NCI-H2081 treated with DMSO at 0.1 percent for 48 hours (cell line): ENCODE measurements at places on chromosomes 12 and 14.

GRCh38 chr12:26460361-26460760 is 265.0 kb downstream of the SSPN start:
- DNase-seq = no peak

GRCh38 chr12:58847901-58848600 is 72.3 kb downstream of the LRIG3 start:
- peak; percentile 1 for DNase-seq

GRCh38 chr12:104515899-104516298 is 59.2 kb downstream of the CHST11 start:
- DNase-seq = no peak

GRCh38 chr12:104840262-104840661 is 117.8 kb downstream of the SLC41A2 start:
- no peak for DNase-seq

- DNase-seq = no peak
Measured at GRCh38 chr12:104340177-104340576, 36.6 kb downstream of the EID3 start.

- peak; percentile 13 for DNase-seq
Measured at GRCh38 chr12:96193725-96194575, at the start of gene ELK3. ELK3 (plus strand) TSS chr12:96194375.

DNA sequence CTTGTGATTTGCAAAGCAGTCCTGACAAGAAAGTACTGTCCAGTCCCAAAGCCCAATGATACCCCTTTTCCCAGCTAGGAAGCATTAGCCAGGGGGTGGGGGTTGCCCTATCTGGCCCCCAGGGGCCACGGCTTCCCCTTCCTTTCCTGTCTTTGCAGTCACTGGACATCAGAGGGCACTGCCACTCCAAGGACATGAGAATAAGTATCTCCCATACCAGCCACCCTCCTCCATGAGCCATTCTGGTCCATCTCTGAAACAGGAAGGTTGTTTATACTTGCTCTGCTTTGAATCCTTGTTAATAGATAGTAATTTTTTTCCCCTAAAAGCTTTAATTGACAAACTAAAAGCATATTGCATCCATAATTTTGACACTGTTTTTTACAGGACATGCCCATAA is 29.7 kb downstream of the RBM19 start:
- no peak for DNase-seq

- DNase-seq = peak; percentile 47
Measured at GRCh38 chr12:63882844-63883243, 38.3 kb downstream of the SRGAP1 start.

DNA sequence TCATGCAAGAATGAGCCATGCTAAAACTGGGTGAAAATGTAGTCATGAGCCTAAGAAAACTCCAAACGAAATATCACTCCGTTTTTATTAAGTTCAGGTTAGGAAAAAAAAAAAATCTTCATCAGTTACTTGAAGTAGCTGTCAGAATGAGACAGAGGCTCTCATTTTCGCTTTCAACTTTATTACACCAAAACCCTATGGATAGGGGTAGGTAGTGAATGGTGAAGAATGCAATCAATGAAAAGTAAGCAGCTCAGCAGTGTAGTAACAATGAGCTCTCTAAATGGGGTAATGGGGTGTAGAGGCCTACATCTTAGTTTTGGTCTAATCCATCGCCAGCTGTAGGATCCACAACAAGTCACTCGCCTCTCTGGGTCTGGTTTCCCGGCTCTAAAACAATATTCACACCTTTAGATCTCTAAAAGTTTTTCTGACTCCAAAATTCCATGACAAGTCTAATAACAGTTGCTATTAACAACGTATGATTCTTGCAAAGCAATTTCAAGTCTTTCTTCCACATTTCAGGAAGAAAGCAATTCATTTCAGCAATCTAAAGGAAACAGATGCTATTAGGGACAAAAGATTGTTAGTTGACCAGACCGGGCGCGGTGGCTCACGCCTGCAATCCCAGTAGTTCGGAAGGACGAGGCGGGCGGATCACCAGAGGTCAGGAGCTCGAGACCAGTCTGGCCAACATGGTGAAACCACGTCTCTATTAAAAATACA is 1.7 kb downstream of the BTBD7 start:
- no peak for DNase-seq

DNA sequence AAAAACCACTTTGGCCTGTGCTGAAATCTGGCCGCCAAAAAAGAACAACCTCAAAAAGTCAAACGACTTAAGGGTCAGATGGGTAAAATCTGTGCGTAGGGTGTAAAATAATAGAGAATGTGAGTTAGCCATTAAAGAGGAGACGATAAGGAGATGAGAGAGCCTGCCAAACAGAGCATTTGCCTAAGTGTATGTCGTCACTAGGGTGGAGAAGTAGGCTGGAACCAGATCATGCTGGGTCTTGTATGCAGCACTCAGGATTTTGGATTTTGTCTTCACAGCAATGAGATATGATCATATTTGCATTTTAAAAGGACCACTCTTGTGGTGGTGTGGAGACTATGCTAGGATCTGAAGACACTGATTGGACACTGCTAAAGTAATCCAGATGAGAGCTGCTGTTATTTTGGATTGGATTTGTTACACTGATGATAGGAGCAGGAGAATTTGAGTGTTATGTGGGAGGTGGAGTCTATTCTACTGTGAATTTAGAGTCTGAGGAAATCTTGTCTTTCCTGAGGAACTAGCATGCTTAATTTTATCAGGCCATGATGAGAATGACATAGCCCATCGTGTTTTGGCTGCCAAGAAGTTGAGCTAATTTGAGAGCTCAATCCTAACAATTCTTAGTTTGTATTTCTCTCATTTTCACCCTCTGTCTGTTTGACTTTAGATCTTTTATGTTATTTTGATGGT is 24.8 kb upstream of the DBX2 start:
- DNase-seq = no peak

DNA sequence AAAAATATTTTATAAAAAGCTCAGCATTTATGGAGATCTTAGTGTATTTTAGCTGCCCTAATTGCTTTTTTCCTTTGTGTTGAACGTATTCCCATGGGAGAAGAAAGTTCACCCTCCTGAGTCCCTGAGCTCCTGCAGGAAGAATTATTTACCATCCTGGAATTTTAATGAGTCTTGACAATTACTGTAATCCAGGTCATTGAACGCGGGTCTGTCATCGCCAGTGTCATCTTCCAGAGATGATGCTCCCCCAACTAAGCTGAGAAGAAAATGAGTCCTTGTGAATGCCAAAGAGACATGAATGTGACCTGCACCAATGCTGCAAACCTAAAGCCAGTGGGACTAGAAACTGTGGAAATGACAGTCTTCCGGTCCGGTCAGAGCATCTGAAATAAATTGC is 129.5 kb downstream of the FBXL14 start:
- no peak for DNase-seq

DNA sequence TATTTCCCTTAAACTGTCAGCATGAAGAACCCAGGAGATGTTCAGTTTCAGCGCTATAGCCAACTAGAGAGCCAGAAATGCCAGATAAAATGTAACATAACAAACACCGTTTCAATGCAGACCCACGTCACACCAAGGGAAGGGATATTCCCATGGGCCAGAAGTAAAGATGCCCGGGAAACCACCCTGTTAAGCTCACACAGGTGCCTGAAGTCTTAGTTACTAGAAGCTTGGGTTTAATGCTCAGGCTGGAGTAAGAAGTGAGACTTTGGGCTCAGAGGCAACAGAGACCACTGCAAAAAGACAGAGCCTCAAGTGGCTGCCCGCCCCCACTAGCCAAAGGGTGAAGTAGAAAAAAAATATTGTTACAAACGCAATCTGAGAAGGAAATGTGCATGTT is 52.3 kb downstream of the SYNE3 start:
- no peak for DNase-seq

- no peak for DNase-seq
Measured at GRCh38 chr12:4141348-4142270, 132.0 kb upstream of the CCND2 start.

DNA sequence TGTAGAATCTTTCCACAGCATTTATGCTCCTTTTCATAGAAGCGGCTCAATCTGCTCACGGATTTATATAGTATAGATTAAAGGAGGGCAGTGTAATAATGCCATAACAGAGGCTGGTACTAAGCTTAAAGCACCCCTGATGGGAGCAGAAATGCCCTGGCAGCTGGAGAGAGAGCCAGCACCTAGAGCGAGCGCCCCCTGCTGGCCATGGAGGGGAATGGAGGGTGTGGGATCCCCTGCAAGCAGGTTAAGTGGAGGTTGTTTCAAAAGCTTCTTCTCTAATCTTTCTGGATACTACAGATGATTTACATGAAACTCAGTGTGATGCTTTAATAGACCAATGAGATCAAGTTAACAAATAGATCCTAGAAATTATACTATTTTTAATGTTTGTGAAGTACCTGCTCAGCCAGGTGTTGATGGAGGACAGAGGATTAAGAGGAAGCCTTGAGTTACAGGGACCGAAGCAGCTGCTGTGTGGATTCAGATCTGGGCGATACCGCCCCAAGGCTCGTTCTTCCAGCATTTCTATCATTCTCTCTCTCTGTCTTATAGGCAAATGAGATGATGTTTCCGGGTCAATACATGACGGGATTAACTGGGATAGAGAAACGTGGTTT is 1519.3 kb upstream of the TMEM132C start:
- DNase-seq = no peak

GRCh38 chr14:65346895-65347294 is 65.6 kb upstream of the FUT8 start:
- no peak for DNase-seq

DNA sequence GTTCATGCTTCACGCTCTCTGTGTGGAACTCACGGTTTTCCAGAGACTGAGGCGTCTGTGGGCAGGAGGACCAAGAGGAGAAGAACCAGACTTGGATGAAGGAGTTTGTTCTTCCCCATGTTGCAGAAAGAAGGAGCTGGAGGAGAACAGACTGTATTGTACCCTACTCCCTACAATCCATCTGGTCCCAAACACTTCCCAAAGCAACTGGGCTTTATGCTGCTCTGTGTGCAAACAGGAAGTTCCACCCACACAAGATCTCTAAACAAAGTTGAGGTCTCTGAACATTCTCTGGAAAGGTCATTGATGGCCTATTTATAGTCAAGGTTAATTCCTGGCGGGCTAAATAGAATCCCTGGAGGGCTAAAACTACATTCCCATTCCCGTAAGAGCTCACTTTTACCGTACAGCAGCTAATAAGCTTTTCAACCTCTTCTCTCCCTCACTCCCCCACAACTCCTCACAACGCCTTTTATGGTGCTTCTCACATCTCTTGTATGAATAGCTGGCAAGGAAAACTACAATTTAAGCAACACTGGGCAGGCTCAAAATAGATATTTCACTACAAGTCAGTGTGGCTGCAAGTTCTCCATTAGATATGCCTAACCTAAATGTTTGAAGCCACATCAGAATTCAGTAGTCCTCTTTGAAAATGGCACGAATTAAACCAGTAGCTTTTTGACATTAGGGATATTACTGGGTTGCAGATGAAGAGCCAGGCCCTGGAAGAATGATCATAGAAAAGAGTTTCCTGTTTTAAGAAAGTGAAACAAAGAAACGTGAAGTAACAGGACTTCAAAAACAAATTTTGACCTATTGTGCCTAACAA is at the start of gene A2M:
A2M (minus strand) TSS at position 189 of the 829 bp plus-strand sequence; CDS start at position 119, 70 bp downstream.
- DNase-seq = no peak

- DNase-seq = no peak
Measured at GRCh38 chr14:91114079-91115065, 499 bp downstream of the DGLUCY start.

DNA sequence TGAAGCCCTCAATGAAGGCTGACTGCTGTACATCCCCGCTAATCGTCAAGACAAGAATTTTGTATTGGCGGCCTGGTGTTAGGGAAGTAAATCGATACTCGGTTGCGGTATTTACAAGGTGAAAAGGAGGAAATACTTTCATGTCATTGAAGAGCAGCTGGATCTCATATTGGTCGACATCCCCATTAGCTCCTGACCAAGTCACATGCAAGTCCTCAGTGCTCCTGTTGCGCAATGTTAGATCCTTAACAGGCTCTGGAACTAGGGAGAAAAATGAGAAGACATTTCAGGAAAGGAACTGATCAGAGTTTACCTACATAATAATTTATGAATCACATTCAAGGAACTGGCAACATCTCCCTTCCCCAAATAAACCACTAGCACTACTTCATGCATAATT is 66.2 kb downstream of the PTPRB start:
- no peak for DNase-seq

- no peak for DNase-seq
Measured at GRCh38 chr12:27794818-27795584, 15.0 kb upstream of the MANSC4 start.

GRCh38 chr14:94451826-94452225 is 774 bp downstream of the SERPINA11 start:
- DNase-seq = no peak

DNA sequence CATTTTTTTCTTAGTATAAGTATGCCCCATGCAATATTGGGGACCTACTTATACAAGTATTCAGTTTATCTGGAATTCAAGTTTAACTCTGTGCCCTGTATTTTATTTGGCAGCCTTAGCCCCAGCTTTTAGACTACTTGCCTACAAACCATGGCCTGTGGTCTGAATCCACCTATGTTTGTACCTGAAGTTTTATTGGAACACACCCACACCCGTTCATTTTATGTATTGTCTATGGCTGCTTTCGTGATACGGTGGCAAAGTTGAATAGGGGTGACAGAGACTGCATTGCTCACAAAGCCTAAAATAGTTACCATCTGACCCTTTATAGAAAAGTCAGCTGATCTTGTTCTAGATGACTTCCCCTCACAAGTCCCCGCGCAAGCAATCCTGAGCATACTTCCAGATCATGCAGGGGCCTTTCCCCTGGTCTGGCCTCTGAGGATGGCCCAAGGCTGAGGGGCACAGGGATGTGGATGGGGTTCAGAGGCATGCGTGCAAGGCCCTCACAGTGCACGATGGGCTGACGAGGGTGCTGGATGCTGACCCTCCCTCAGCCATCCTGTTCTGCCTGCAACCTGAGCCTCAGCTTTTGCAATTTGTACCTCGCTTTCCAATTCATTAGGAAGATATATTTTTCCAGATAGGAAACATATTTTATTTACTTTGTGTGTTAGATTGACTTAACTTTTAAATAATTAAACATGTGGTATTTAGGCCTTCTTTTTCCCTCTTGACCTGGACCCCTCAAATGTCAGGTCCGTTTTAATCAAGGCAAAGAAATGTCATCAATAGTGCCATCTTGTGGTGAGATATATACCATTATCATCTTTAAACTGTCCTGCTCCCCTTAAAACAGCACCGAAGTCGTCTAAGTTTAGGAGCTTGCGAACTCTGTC is 527.3 kb upstream of the CCDC196 start:
- no peak for DNase-seq

GRCh38 chr12:28079539-28079938 is 107.0 kb upstream of the PTHLH start:
- no peak for DNase-seq

GRCh38 chr12:110941391-110941790 is 21.0 kb upstream of the MYL2 start:
- DNase-seq = no peak

GRCh38 chr12:100154474-100155247 is 12.0 kb upstream of the BLTP3B start:
- no peak for DNase-seq

- no peak for DNase-seq
Measured at GRCh38 chr12:109513977-109514376, 36.5 kb downstream of the UBE3B start.

DNA sequence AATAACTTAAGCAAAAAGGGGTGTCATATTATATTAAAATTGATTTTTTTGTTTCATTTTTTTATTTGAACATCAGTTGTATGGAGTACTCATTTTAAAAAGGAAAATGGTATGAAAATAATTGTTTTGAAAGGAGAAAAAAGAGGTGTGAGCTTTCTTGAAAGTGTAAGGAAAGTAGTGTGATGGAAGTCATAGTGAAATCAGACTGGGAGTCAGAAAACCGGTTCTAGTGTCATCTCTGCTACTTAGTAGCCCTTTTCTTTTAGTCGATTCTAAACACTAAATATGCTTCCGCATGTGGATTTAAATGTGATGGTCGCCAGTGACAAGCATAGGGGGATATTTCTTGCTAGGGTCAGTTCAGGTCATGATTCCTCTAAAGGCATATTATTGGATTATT is 1.8 kb upstream of the DYRK2 start:
- no peak for DNase-seq
